Caudate nucleus (tissue), 63 donors: ENCODE measurements at places on chromosomes 16 and 17.

GRCh38 chr17:60817192-60817591 is 139.5 kb downstream of the BCAS3 start:
- DNase-seq, result no peak

DNA sequence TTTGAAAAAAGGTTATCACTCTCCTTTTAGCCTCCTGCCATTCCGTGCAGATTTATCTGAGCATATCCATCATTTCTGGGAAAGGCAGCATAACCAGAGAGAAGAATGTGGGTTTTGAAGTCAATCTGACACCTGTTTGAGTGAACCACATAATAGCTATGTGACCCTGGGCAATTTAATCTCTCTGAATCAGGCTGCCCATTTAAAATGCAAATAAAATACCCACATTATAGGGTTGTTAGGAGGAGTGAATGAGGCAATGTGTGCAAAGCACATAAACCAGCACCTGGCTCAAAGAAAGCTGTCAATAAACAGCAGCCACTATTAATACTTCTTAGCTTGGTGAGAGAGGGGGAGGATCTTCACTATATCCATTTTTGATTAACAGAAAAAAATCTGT is 88.0 kb downstream of the CACNG1 start:
- DNase-seq, result no peak

GRCh38 chr17:77796176-77796860 is 162.2 kb upstream of the TNRC6C start:
- DNase-seq, result no peak

- no peak for DNase-seq
Observed at GRCh38 chr17:66627985-66628384, 206.9 kb upstream of the CACNG5 start.

- DNase-seq, result no peak
Observed at GRCh38 chr16:56116577-56116964, 74.7 kb upstream of the GNAO1 start.

GRCh38 chr16:89476811-89477261 is 13.5 kb downstream of the ANKRD11 start:
- no peak for DNase-seq

- no peak for DNase-seq
Observed at GRCh38 chr16:73713778-73714495, 582.7 kb upstream of the PSMD7 start.

DNA sequence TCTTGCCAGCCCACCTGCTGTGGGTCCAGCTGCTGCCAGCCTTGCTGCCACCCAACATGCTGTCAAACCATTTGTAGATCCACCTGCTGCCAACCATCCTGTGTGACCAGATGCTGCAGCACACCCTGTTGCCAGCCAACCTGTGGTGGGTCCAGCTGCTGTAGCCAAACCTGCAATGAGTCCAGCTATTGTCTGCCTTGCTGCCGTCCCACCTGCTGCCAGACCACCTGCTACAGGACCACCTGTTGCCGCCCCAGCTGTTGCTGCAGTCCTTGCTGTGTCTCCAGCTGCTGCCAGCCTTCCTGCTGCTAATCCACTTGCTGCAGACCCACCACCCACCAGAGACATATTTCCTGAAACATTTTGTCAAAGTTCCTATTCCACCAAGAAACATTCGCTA is 641 bp downstream of the KRTAP9-1 start:
- DNase-seq, result no peak

GRCh38 chr17:79699386-79700036 is 31.2 kb upstream of the ENPP7 start:
- DNase-seq, result no peak
